MCF 10A (cell line): ENCODE measurements at places on chromosomes 2 and 18. TPM values are rescaled to one million over a fixed set of nuclear protein-coding genes. Genes with fewer than 3 reads are reported as not detected.

DNA sequence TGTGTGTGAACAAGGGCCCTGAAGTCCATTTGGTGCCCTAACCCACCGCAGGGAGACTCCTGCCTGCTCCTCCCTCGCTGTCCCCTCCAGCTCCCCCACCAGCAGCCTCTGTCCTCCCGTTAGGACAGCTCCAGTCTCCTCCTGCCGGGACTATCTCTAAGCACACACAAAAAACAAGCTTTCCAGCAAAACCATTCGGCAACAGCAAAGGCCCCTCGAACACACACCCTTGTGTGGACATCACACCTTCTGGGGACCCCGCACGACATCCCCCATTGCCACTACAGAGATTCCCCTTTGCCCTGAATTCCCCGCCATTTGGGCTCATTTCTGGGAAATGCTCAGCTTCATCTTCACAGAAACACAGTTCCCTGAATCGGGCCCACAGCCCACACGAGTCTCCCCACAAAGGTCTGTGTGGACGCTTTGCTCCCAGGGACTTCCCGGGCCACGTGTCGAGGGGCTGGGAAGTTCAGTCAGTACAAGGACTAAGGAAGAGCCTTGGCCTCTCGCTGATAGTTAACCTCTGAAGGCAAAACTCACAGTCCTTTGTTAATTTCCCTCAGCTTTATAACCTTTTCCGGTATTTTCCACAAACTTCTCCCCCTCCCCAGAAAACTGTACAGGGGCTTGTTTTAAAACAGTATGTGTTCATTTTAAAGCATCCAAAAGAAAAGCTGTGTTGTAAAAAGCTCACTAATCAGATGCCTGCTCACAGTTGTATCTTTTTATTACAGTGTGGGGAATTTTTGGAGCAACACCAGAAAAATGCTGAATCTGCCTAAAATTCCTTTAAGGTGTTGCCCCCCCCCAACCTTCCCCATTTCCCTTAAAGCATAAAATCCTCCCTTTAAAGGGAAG is 25.9 kb downstream of the SMAD7 start:
- peaks cover 19% of the 10 kb centered on the region for H3K36me3 ChIP-seq
- no peaks in the 10 kb centered on the region for H3K27me3 ChIP-seq
- H3K4me3 ChIP-seq, result no peak overlapping the region
- peaks cover 42% of the 10 kb centered on the region for H3K4me1 ChIP-seq

DNA sequence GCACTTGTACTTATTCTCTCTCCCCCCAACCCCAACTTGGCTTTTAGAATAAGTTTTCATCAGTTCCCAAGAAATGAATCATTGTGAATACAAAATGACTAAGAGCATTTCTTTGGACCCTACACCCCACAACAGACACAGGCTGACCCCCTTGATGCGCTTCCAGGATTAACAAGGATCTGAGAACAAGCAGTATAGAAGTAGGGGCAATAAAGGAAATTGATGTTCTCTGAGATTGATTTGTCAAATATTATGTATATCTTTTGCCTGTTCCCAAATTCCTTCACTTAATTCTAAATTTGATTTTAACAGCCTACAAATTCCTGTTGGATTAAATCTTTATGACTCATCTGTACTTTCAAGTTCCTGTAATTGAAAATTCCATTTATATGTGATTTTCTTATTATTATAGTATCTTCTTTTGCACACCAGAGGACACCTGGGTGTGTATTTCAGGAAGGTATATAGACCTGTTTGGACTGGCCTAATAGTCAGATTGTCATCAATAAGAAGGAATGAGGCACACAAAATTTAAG is 10.2 kb upstream of the PTPN4 start:
- H3K27me3 ChIP-seq, result no peaks in the 10 kb centered on the region
- H3K4me1 ChIP-seq, result peaks cover 64% of the 10 kb centered on the region
- peak overlapping the region; percentile 92 for H3K27ac ChIP-seq
- H3K4me3 ChIP-seq, result no peak overlapping the region
- peak; percentile 57 for DNase-seq
- no peaks in the 10 kb centered on the region for H3K36me3 ChIP-seq

DNA sequence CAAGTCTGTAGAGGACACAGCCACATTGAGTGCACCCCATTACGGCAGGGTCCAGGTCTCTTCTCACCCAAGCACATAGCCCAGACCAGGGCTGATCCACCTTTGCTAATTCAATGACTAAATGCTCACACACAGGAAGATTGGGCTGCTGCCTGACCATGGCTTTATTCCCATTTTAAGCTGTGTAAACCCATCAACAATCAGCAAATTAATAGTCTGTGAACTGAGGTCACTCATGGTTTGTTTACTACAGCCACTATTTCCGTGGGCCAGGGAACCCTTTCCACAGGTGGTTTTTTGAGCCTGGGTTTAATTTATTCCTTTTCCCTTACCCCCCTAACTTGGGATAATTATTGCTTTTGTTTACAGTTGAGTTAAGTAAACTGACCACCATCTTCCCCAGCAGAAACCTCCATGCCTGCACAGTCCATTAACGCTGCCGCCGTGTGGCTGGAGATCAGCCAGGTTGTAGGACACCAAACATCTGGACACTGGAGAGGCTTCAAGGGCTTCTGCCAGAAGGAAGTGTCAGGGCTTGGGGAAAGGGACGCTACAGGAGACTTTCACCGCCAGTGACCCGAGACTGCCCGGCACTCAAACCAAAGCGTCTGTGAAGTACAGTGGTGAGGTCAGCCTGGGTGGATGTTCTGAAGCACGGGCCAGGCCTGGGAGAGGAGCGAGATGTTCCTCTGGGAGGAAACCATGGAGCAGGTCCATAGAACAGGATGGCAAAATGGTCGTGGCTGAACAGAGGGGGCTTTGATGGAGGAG is 282.9 kb downstream of the DYSF start:
- no peak overlapping the region for H3K27ac ChIP-seq
- DNase-seq, result no peak
- no peaks in the 10 kb centered on the region for H3K36me3 ChIP-seq

- H3K36me3 ChIP-seq, result no peaks in the 10 kb centered on the region
- H3K27ac ChIP-seq, result no peak overlapping the region
- peaks cover 6% of the 10 kb centered on the region for H3K4me1 ChIP-seq
Measured at GRCh38 chr18:10748641-10749040, 222.8 kb downstream of the NAPG start.

DNA sequence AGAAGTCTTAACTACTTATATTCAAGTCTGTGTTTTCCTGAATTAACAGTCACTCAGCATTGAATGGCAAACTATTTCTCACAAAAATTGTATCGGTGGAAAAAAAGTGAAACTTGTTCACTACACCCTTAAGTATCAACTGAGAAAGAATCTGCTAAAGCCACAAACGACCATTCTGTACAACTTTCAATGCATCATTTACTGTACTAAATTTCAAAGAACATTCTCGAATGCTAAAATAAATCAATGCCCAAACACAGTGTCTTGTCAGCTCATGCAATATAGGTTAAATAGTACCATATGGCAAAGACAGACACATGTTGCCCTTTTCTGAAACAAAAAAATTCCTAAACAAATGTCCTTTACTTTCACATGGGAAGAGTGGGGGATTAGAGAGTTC is 9.0 kb downstream of the ZNF516 start:
- H3K27me3 ChIP-seq, result no peaks in the 10 kb centered on the region
- peaks cover 6% of the 10 kb centered on the region for H3K36me3 ChIP-seq
- H3K27ac ChIP-seq, result no peak overlapping the region
- H3K4me3 ChIP-seq, result no peak overlapping the region
- DNase-seq, result no peak

DNA sequence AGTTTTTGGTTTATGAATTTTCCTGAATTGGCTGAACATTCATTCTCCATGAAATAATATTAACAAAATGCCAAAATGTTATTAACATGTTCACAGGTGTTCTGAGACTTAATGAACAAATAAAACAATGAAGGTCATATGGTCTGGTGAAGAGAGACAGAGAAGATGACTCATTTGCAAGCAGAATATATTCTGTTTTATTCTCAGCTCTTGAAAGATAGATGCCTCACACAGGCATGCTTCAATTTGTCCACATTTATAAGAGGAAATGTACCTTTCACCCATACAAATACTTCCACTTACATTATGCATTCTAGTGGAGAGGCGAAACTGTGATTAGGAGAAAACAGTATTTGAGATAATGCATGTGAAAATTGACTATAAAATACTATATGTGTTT is 75.4 kb upstream of the PGAP1 start:
- H3K27me3 ChIP-seq, result no peaks in the 10 kb centered on the region
- no peak for DNase-seq
- H3K36me3 ChIP-seq, result no peaks in the 10 kb centered on the region
- no peak overlapping the region for H3K27ac ChIP-seq

DNA sequence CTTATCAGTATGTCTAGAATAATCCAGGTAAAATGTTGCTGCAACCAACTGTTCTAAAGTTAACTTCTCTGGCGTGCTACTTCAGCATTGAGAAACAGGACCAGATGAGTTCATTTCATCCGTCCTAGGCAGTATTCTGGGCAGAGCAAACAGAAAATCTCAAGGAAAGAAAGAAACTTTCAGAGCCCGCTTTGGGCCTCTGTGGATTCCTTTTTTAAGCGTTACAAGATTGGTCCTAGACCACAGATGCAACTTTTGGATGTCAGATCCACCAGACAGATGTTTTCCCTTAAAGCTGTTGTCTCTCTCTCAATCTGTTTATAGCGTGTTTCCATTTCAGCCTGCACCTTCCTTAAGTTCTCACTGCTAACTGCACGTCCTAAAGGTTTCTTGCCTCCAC is 75.0 kb downstream of the BCL2 start:
- H3K4me3 ChIP-seq, result no peak overlapping the region
- H3K27ac ChIP-seq, result no peak overlapping the region
- H3K4me1 ChIP-seq, result no peaks in the 10 kb centered on the region
- H3K27me3 ChIP-seq, result no peaks in the 10 kb centered on the region

DNA sequence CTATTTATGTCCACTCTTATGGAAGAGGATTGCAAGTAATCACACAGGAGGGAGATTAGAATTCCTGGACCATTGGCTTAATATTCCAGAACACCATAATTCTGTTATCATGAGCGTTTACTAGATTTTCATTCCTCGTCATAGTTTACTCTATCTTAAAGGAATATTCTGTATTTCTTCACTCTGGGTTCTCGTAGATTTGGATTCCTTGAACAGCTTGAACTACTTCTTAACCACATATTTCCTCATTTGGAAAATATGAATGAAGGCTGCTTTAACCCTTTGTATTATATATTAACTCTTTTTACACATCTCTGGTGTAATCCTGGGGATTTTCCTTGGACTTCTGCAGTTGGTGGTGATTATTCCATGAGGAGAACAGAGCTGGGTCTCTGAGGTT is 46.3 kb upstream of the CCBE1 start:
- peak; percentile 26 for DNase-seq
- no peaks in the 10 kb centered on the region for H3K27me3 ChIP-seq

DNA sequence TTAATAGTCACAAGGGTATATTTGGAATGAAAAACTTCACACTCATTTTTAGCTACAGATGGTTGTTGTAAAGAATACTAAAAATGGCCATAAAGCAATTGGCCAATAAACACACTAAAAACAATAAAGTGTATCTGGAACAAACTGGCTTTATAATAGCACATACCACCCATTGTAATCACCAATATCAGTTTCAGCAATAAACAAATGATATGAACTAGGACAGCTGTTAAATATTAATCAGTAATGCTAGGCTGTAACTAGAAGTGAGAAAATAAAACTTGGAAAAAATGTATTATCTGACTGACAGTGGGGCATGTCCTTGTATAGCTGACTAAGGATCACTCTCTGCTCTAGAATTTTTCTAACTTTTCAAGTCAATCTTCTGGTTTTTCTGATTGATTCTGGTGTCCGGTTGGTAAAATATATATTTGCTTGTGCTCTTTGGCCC is 312.5 kb downstream of the RND3 start:
- H3K36me3 ChIP-seq, result no peaks in the 10 kb centered on the region
- H3K27me3 ChIP-seq, result no peaks in the 10 kb centered on the region
- no peak for DNase-seq
- H3K27ac ChIP-seq, result no peak overlapping the region
- no peak overlapping the region for H3K4me3 ChIP-seq

DNA sequence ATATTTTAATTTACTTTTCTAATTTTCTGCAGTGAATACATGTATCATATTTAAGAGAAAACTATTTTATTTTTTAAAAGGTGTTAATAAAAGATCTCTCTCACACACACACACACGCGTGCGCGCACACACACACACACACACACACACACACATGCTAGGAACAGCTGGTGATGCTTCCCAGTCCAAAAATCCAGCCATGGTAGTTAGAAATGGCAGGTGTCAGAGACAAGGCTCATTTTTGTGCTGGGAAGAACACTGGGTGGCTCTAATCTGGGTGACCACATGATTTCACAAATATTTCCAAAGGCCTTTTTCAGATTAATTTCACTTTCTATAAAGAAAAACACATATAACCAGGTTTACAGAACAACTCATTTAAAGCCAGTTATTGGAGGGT is 104.5 kb upstream of the NCK2 start:
- H3K27ac ChIP-seq, result no peak overlapping the region
- no peak for DNase-seq
- no peaks in the 10 kb centered on the region for H3K36me3 ChIP-seq
- H3K4me1 ChIP-seq, result no peaks in the 10 kb centered on the region
- H3K27me3 ChIP-seq, result peaks cover 62% of the 10 kb centered on the region
- H3K4me3 ChIP-seq, result no peak overlapping the region

DNA sequence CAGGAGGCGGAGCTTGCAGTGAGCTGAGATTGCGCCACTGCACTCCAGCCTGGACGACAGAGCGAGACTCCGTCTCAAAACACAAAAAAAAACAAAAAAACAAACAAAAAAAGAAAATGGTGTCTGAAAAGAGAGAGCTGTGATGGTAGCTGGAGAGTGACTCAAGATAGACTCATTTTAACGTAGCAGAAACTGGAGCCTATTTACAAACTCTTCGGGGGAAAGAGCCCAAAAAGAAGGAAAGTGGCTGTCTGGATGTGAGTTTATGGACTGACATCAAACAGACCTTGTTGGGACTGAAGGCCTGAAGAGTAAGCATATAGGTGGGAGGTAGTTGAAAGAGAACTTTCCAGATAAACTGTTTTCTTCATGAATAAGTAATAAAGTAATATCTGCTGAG is 51.8 kb downstream of the LIMS1 start:
- peaks cover 5% of the 10 kb centered on the region for H3K36me3 ChIP-seq
- no peak overlapping the region for H3K4me3 ChIP-seq
- peaks cover 61% of the 10 kb centered on the region for H3K4me1 ChIP-seq
- H3K27ac ChIP-seq, result peak overlapping the region; percentile 96

DNA sequence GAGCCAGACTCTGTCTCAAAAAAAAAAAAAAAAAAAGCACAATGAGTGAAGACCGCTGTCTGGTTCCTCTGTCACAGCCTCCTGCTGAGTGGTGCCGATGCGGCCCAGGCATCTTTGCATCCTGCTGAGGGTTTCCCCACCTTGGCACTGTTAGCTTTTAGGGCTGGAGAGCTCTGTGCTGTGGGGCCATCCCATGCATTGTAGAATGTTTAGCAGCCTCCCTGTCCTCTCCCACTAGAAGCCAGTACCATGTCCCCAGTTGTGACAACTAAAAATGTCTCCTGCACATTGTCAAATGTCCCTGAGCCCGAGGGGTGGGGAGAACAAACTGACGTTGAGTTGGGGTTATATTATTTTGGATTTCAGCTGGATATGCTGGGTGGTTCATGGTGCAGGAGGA is 7.9 kb upstream of the COLEC11 start:
- peaks cover 23% of the 10 kb centered on the region for H3K36me3 ChIP-seq
- no peak for DNase-seq
- H3K4me1 ChIP-seq, result no peaks in the 10 kb centered on the region
- H3K27me3 ChIP-seq, result no peaks in the 10 kb centered on the region
- peak overlapping the region; percentile 55 for H3K27ac ChIP-seq
- no peak overlapping the region for H3K4me3 ChIP-seq

RAX gene
- total RNA-seq, result not detected in 2 replicates

ANKRD30B gene
- not detected in 2 replicates for total RNA-seq

CPLX4 gene
- not detected in 2 replicates for total RNA-seq

SOX11 gene
- total RNA-seq, result not detected in 2 replicates

ERFE gene
- total RNA-seq, result 14.5 and 18.1 TPM in 2 replicates
